HepG2 (cell line): ENCODE measurements at places on chromosomes 2 and 18.
A peak's percentile ranks its signal among the peaks of the same experiment; 100 is the strongest.

DNA sequence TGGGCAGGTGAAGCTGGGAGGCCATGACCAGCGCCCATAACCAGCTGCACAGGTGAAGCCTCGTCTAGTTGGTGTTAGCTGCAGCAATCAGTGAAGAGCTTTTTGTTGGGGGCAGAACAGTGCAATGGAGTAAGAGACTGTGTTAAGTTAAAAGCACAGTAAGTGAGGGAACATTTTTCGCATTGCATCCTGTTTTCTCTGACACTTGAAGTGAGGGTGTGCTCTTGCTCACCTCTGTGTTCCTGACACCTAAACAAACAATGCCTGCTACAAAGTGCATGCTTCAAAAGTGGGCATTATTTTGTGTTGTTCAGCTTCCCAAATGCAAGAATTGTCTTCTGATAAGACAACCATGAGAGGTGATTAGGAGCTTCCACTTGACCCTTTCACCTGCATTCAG, 324.0 kb upstream of the ACVR2A start:
- H3K27ac ChIP-seq: no peak overlapping the region
- H3K4me3 ChIP-seq: no peak overlapping the region
- H3K36me3 ChIP-seq: no peaks in the 10 kb centered on the region

DNA sequence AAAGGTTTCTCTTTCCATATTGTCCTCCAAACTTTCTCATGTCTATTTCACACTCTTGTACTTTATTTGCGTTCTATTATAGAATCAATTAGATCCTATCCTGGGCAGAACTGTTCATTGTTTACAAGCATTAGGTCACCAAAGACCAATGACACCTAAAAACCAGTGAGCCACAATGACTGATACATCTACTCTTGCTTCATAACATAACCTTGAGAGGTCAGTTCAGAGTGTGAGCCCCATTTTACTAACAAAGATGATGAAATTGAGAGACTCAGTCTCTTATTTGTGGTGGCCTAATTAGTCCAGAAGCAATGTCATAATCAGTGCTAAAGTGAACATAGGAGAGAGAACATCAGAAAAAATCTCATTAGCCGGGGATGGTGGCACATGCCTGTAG, 248.9 kb upstream of the RBBP8 start:
- no peaks in the 10 kb centered on the region for H3K27me3 ChIP-seq
- peaks cover 15% of the 10 kb centered on the region for H3K4me1 ChIP-seq
- no peak overlapping the region for H3K27ac ChIP-seq
- H3K36me3 ChIP-seq: no peaks in the 10 kb centered on the region

DNA sequence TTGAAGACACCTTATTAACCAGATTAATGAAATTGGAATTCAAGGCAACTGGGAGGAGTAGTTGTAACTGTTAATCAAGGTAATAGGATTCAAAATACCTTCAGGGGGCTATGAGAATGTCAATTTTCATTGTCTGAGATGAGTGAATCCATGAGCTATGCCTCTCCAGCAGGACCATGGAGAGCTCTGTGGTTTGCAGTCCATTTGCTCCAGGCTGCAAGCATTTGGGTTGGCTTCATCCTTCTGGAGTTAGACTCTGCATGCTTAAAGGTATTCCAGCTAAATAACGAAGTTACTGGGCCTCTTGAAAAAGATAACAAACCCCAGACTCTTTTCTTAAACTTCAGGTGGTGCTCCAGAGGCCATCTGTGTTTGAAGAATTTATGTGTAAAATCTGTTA, 207.1 kb upstream of the SLC8A1 start:
- H3K4me1 ChIP-seq: no peaks in the 10 kb centered on the region
- no peak for DNase-seq
- no peak overlapping the region for H3K27ac ChIP-seq
- no peaks in the 10 kb centered on the region for H3K27me3 ChIP-seq

DNA sequence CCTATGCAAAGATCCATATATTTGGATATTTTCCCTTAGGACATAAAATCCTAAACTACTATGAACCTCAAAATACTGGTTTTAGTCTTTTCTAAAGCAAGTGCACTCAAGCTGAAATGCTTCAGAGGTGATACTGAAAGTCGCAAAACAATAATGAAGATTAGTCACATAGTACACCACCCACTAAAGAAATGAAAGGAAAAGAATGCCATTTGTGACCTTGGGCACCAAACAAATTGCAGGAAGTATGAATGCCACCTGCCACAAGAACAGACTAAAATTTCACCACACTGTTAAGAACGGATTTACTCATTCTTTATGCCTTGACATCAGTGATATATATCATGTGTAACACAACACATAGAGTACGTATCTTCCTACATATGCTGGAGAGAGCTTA, 161.5 kb downstream of the ZNF521 start:
- no peak overlapping the region for H3K4me3 ChIP-seq
- H3K36me3 ChIP-seq: no peaks in the 10 kb centered on the region
- H3K27me3 ChIP-seq: 0 out of 3 replicates have a peak, but pooled peaks cover 4% of the 10 kb centered on the region
- no peaks in the 10 kb centered on the region for H3K4me1 ChIP-seq
- H3K27ac ChIP-seq: no peak overlapping the region

- H3K4me1 ChIP-seq: no peaks in the 10 kb centered on the region
- no peak overlapping the region for H3K4me3 ChIP-seq
- no peak for DNase-seq
- H3K27ac ChIP-seq: no peak overlapping the region
These were observed 87.6 kb downstream of the SLC8A1 start for GRCh38 chr2:40364151-40364874.

GRCh38 chr2:133833746-133834145, 265.5 kb upstream of the NCKAP5 start:
- H3K4me1 ChIP-seq: no peaks in the 10 kb centered on the region
- no peak overlapping the region for H3K27ac ChIP-seq
- no peaks in the 10 kb centered on the region for H3K36me3 ChIP-seq
- no peaks in the 10 kb centered on the region for H3K27me3 ChIP-seq
- no peak overlapping the region for H3K4me3 ChIP-seq

GRCh38 chr2:9164112-9164608, 42.5 kb upstream of the ASAP2 start:
- DNase-seq: no peak
- H3K27ac ChIP-seq: no peak overlapping the region
- no peaks in the 10 kb centered on the region for H3K36me3 ChIP-seq
- no peak overlapping the region for H3K4me3 ChIP-seq
- H3K4me1 ChIP-seq: peaks cover 44% of the 10 kb centered on the region

DNA sequence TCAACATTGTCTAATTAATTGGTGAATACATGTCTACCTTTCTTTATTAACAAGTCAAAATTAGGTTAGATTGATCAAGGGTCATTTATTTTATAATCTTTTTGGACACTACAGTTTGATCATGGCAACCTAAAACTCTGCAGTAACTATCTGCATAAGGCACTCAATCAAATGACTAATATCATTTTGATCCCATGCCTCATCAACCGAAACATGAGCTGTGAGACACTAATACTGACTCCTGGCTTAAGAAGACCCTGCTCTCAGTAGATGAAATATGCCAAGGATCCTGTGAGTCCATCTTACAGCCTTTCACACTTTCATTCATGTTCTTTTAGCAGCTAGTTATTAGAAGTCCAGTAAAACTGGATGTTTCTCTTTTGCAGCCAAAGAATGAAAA, 169.4 kb upstream of the CAVIN2 start:
- H3K27ac ChIP-seq: no peak overlapping the region
- no peak overlapping the region for H3K4me3 ChIP-seq
- H3K36me3 ChIP-seq: no peaks in the 10 kb centered on the region
- no peaks in the 10 kb centered on the region for H3K27me3 ChIP-seq

GRCh38 chr2:239468491-239469105, 67.8 kb upstream of the HDAC4 start:
- peaks cover 12% of the 10 kb centered on the region for H3K4me1 ChIP-seq
- no peak overlapping the region for H3K27ac ChIP-seq

GRCh38 chr2:141187075-141187439, 943.8 kb downstream of the LRP1B start:
- H3K4me3 ChIP-seq: no peak overlapping the region
- no peak overlapping the region for H3K27ac ChIP-seq
- H3K36me3 ChIP-seq: no peaks in the 10 kb centered on the region
- H3K27me3 ChIP-seq: no peaks in the 10 kb centered on the region

DNA sequence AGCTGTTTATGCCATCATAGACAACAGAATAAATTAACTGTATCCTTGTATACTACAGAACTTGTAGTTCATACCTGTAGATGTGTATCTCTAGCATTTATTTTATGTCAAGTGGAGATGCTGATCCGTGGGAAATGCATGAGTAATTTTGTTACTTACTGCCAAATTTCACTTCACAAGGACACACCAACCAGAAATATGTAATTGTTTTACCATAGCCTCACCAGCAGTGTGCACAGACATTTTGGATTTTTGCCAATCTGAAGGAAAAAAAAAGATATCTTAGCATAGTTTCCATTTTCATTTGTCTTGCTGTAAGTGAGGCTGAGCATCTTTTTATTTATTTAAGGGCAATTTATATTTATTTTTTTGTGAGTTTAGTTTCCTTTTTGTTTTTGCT, 265.1 kb upstream of the OSR1 start:
- no peak overlapping the region for H3K4me3 ChIP-seq
- no peaks in the 10 kb centered on the region for H3K27me3 ChIP-seq
- DNase-seq: no peak
- no peak overlapping the region for H3K27ac ChIP-seq

DNA sequence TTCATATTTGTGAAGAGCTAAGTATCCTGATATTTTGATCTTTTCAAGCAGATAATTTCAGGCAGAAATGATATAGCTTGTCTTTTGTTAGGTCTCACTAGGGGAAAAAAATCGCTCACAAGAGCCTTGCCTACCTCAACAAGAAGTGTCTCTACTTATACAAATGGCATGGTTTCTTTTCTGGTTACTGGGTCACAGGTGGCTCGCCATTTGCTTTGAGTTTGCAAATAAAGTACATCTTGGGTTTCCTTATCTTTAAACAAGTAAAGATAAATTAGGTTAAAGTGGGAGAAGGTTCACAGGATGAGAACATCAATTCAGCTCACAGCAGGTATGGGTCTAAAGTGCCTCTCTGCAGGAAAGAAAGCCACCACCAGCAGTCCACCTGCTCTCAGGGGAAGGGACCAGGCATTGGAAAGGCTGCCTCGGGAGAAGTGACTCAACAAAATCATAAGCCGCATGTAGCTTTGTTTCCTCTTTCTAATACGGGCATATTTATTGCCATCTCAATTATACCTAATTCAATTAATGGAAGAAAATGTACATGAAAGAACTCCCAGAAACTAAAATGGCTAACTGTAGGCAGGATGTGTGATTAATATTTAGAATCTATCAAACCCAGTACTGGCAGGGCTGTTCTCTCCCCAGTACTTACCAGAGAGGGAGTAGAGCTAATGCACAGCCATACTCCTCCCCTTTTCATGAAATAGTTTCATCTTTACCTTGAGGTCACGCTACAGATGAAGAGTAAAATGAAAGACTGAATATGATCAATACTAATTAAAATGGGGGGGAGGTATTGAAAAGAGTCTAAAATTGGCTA, 28.3 kb downstream of the CDC42EP3 start:
- H3K4me1 ChIP-seq: no peaks in the 10 kb centered on the region
- H3K27ac ChIP-seq: no peak overlapping the region
- peaks cover 24% of the 10 kb centered on the region; the same call in 2 of the 3 replicates for H3K27me3 ChIP-seq
- no peaks in the 10 kb centered on the region for H3K36me3 ChIP-seq
- DNase-seq: no peak

DNA sequence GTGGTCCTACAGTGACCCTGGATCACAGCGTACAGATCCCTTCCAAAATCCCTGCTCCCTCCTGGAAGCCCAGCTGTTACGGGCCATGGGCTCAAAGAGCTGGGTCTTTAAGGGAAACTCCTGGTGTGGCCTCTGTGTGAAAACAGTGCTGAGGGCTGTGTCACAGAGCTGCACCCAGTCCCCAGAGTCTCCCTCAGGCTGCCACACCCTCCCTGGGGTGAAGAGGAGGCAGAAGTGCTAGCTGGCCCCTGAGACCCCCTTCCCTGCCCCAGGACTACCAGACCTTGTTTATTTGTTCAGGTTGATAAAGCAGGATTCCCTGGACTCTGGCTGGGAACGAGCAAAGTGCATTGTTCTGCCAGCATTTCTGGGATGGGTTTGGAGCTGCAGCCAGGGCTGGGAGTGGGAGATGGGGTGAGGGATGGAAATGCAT, 7.7 kb downstream of the ATOH8 start:
- H3K27me3 ChIP-seq: no peaks in the 10 kb centered on the region
- no peak overlapping the region for H3K4me3 ChIP-seq
- peaks cover 76% of the 10 kb centered on the region for H3K4me1 ChIP-seq
- peak; percentile 90 for DNase-seq
- no peak overlapping the region for H3K27ac ChIP-seq

- DNase-seq: no peak
- peaks cover 27% of the 10 kb centered on the region for H3K4me1 ChIP-seq
- no peaks in the 10 kb centered on the region; the same call in 1 of the 2 replicates for H3K27me3 ChIP-seq
- no peak overlapping the region for H3K27ac ChIP-seq
- H3K36me3 ChIP-seq: no peaks in the 10 kb centered on the region
- H3K4me3 ChIP-seq: no peak overlapping the region
These were observed 5.2 kb upstream of the NAGK start for GRCh38 chr2:71063216-71063615.

- H3K36me3 ChIP-seq: no peaks in the 10 kb centered on the region
- H3K27ac ChIP-seq: no peak overlapping the region
- H3K4me3 ChIP-seq: no peak overlapping the region
- peaks cover 14% of the 10 kb centered on the region for H3K4me1 ChIP-seq
- H3K27me3 ChIP-seq: no peaks in the 10 kb centered on the region; the same call in 1 of the 2 replicates
- DNase-seq: no peak
These were observed 350.9 kb downstream of the PARD3B start for GRCh38 chr2:204896146-204896545.

- H3K27ac ChIP-seq: no peak overlapping the region
- H3K4me3 ChIP-seq: no peak overlapping the region
- DNase-seq: no peak
These were observed 22.5 kb upstream of the CDKL4 start for GRCh38 chr2:39266139-39266805.

DNA sequence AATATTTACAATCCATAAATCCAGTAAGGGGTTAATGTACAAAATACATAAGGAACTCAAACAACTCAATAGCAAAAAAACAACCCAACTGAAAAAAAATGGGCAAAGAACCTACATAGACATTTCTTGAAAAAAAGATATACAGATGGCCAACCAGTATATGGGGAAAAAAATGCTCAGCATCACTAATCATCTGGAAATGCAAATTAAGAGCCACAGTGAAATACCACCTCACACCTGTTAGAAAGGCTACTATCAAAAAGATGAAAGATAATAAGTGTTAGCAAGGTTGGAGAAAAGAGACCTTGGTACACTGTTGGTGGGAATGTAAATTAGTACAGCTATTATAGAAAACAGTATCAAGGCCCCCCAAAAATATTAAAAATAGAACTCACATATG, 14.6 kb downstream of the AP1S3 start:
- no peak overlapping the region for H3K4me3 ChIP-seq
- no peaks in the 10 kb centered on the region for H3K27me3 ChIP-seq
- H3K36me3 ChIP-seq: no peaks in the 10 kb centered on the region

GRCh38 chr2:173770947-173771678, 194.1 kb downstream of the SP3 start:
- no peaks in the 10 kb centered on the region for H3K4me1 ChIP-seq
- H3K36me3 ChIP-seq: no peaks in the 10 kb centered on the region
- DNase-seq: no peak
- no peak overlapping the region for H3K4me3 ChIP-seq

- H3K27me3 ChIP-seq: no peaks in the 10 kb centered on the region
- no peaks in the 10 kb centered on the region for H3K36me3 ChIP-seq
- DNase-seq: peak; percentile 23
- H3K4me1 ChIP-seq: peaks cover 73% of the 10 kb centered on the region
These were observed 568 bp downstream of the ARL5A start for GRCh38 chr2:151827564-151828142.
